ENCODE measurements at places on chromosomes 16 and 17.

DNA sequence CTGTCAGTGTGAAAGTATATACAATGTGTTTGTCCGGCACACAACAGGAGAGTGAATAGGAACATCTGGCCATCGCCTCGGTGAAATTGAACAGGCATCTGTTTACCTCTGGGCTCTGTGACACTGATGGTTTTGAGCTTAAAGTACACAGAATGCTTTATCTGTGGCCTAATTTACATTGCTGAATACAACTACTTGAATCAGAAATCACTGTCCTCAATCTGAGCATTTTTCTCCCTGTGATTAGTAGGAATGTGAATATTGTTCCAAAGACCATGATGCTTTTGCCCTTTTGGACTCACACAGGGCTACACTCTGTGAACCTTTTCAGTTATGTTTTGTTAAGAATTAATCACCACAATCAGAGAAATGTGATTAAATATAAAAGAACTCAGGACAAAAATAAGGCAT, 323.0 kb upstream of the TBX2 start:
- DNase-seq: no peak

- DNase-seq: no peak
Observed at GRCh38 chr16:84548971-84549844, 44.7 kb upstream of the MEAK7 start.

DNA sequence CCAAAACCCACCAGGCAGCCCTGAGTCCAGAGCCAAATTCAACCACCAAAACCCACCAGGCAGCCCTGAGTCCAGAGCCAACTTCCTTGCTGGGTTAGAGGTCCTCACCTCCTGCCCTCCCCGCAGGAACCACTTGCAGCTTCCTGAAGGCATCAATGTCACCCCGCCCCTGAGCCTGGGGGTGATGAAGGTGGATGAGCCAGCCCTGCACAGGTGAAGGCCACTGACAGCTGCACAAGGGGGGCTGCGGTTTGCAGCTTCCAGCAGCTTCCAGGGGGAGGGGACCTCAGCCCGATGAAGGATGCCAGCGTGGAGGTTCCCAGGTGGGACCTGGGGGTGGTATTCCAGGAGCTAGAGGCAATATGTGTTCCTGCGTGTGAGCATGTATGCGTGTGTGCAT, 7.6 kb upstream of the CSNK1D start:
- DNase-seq: no peak

GRCh38 chr17:7295230-7296180, 1.1 kb upstream of the YBX2 start:
- no peak for DNase-seq

DNA sequence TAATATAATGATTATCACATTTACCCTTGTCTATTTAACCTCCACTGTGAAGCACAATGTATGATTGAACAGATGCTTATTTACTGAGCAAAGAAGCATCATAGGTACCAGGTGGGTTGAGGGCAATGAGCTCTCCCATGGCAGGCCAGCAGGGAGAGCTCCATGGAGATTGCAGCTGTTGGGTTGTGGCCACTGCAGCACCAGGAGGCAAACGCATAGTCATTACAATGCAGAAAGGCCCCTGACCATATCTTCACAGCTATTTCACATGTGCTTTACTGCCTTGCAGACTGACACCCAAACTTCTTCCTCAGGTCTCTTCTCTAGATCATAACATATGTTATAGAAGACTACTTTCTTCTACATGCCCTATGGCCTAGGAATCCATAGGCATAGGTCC, 75.0 kb downstream of the MMD start:
- no peak for DNase-seq

GRCh38 chr16:8632675-8633182, 11.2 kb downstream of the METTL22 start:
- no peak for DNase-seq

- no peak for DNase-seq
Observed at GRCh38 chr16:67766291-67766690, 40.1 kb downstream of the RANBP10 start.

GRCh38 chr16:15897121-15897780, 8.8 kb upstream of the CEP20 start:
- DNase-seq: no peak

GRCh38 chr16:88013091-88013609, 61.9 kb downstream of the BANP start:
- DNase-seq: no peak

GRCh38 chr17:47239967-47240651, 13.5 kb upstream of the ITGB3 start:
- DNase-seq: peak; percentile 99

- DNase-seq: no peak
Observed at GRCh38 chr16:89373355-89374110, 116.8 kb downstream of the ANKRD11 start.

- no peak for DNase-seq
Observed at GRCh38 chr17:83161298-83162034, 82.1 kb downstream of the METRNL start.

DNA sequence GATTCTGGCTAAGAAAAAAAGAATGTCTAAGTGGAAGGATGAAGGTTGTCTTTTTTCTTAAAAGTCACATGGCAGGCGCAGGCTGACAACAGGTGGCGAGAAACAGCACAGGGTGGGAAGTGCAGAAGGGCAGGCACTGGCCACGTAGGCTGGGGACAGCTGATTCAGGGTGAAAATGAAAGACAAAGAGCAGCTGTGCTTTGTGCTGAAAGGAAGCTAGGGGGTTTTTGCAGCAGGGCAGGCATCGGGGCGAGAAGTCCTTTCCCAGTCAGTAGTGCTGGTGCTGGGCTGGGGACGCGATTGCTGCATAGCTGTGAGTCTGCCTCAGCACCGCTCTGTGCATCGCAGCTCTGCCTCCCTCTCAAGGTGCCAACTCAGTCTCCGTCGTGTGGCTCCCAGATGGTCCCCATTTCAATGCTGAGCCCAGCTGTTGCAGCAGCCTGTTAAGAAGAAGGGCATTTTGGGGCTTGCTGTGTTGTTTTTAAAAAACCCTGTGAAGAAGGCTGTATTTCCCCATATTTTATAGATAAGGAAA, 183.1 kb upstream of the CCL2 start:
- no peak for DNase-seq

GRCh38 chr17:78425429-78425828, 47.0 kb downstream of the PGS1 start:
- no peak for DNase-seq

DNA sequence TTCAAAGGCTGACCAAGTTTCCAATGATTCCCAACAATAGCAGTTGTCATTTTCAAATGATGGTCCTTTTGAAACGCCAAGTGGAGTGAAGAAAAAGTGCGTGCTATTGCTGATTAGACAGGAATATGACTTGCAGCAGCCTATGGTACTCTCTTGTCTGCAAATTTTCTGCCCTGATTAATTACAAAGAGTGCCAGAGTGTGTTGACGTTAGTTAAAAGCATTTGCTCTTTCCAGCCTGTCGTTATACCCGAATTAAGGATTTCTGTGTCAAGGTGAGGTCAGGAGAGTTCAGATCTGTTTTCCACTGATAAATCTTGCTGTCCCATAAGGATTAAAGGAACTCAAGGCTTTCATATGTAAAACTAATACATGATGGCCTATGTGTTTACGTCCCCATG, 75.0 kb upstream of the ADAMTS18 start:
- DNase-seq: no peak

Data from HTR-8/SVneo (cell line).